ENCODE measurements at places on chromosomes 16 and 17. TPM values are rescaled to one million over a fixed set of nuclear protein-coding genes. Genes with fewer than 3 reads are reported as not detected.

The PFAS gene
- 106 TPM for polyA plus RNA-seq

The ARL5C gene
- not detected for polyA plus RNA-seq

The VTN gene
- 0.17 TPM for polyA plus RNA-seq

The TBC1D3E gene
- not detected for polyA plus RNA-seq

The LAT gene
- polyA plus RNA-seq: 2.2 TPM

The HAP1 gene
- polyA plus RNA-seq: 1.4 TPM

The TSPAN10 gene
- 1.5 TPM for polyA plus RNA-seq

The ABR gene
- polyA plus RNA-seq: 18.5 TPM

The HAGHL gene
- 35.3 TPM for polyA plus RNA-seq

The RNF157 gene
- polyA plus RNA-seq: 7.8 TPM

The ADGRG1 gene
- 0.09 TPM for polyA plus RNA-seq

Data from GM23338 (cell line).